ENCODE measurements at places on chromosomes 11 and 22. TPM values are rescaled to one million over a fixed set of nuclear protein-coding genes. Genes with fewer than 3 reads are reported as not detected.

FREY1 gene
- 2.2 TPM for total RNA-seq

OR51E2 gene
- total RNA-seq: not detected

CAVIN3 gene
- 219 TPM for total RNA-seq

ST14 gene
- not detected for total RNA-seq

SLC1A2 gene
- total RNA-seq: 0.39 TPM

PATE2 gene
- 0.13 TPM for total RNA-seq
